Panc1 (cell line): ENCODE measurements at places on chromosomes 3 and 15. TPM values are rescaled to one million over a fixed set of nuclear protein-coding genes. Genes with fewer than 3 reads are reported as not detected.

- DNase-seq: no peak
These were observed 316.2 kb downstream of the PTPRG start for GRCh38 chr3:61877359-61878138.

HIGD2B gene
- total RNA-seq: 0.21 TPM

LEO1 gene
- 30.1 TPM for total RNA-seq

GRCh38 chr3:39317571-39318169 is 11.8 kb upstream of the CCR8 start:
- DNase-seq: no peak

- DNase-seq: no peak
These were observed 4.3 kb upstream of the MORF4L1 start for GRCh38 chr15:78868366-78868765.

- no peak for DNase-seq
These were observed 5.9 kb upstream of the GRAMD2A start for GRCh38 chr15:72203507-72203837.

- no peak for DNase-seq
These were observed 120.6 kb upstream of the EPHA3 start for GRCh38 chr3:88986834-88987233.
